ENCODE measurements at places on chromosomes 1 and 21.

DNA sequence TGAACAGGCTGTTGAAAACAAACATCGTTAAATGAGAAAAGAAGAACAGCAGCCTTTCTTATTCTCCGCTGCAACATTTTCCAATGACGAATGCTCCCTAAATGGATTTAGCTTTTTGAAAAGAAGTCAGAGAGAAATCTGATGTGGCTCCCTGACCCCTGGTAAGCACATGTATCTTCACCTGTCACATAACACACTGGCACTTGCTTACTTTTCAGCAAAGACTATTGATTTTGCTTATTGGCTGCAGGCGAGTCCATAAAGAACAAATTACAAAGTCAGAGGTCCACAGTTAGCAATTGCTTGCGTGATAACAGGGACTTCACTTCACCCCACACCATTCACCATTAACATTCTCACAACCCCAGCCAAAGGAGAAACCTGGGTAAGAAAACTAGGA is 362.8 kb downstream of the GPATCH2 start:
- no peak for DNase-seq

DNA sequence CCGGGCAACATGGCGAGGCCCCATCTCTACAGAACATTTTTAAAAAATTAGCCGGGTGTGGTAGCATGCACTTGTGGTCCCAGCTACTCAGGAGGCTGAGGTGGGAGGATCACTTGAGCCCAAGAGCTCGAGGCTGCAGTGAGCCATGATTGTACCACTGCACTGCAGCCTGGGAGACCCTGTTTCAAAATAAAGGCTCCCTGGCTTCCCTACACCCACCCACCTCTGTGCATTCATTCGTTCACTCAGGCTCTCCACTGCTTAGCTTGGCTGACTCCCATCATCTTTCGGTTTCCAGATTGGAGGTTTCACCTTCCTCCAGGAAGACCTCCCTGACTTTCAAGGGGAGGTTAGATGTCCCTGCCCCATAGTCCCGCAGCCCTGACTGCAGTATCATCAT is 14.2 kb downstream of the KIAA2013 start:
- no peak for DNase-seq

DNA sequence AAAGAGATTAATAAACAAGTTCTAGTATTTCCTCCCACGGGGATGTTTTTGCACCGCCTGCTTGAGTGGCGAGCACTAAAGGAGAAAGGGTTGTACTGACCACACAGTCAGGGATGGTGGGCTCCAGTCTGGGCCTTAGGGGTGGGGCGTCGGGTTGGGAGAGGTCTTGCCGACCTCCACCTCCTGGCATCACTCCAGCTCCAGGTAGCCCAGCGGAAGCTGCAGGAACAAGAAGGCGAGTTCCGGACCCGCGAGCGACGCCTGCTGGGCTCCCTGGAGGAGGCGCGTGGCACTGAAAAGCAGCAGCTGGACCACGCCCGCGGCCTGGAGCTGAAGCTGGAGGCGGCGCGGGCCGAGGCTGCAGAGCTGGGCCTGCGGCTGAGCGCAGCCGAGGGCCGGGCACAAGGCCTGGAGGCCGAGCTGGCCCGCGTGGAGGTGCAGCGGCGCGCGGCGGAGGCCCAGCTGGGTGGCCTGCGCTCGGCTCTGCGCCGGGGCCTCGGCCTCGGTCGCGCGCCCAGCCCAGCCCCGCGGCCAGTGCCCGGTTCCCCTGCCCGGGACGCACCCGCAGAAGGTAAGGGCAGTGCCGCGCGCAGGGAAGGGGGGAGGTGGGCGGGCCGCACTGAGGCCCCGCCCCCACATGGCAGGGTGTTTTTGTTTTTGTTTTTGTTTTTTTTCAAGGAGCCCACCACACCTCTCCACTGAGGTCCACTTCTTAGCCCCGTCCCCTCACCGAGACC is 19.7 kb downstream of the MFAP2 start:
- DNase-seq, result peak; percentile 62

DNA sequence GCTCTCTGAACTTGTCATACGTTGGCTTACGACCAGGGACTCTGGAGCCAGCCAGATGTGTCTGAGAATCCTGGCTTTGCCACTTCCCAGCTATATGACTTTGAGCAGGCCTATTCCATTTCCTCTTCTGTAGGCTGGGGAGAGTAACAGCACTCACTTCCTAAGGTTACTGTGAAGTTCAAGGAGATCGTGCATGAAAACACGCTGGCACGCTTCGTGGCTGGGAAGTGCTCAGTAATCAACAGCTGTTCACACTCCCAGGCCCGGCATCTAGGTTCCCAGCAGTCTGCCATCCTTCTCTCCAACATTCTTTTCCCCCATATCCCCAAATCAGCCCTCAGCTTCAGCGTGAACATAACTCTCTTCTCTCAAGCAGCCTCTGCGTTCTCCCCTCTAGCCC is 2.0 kb downstream of the ASCL5 start:
- DNase-seq, result peak; percentile 69

DNA sequence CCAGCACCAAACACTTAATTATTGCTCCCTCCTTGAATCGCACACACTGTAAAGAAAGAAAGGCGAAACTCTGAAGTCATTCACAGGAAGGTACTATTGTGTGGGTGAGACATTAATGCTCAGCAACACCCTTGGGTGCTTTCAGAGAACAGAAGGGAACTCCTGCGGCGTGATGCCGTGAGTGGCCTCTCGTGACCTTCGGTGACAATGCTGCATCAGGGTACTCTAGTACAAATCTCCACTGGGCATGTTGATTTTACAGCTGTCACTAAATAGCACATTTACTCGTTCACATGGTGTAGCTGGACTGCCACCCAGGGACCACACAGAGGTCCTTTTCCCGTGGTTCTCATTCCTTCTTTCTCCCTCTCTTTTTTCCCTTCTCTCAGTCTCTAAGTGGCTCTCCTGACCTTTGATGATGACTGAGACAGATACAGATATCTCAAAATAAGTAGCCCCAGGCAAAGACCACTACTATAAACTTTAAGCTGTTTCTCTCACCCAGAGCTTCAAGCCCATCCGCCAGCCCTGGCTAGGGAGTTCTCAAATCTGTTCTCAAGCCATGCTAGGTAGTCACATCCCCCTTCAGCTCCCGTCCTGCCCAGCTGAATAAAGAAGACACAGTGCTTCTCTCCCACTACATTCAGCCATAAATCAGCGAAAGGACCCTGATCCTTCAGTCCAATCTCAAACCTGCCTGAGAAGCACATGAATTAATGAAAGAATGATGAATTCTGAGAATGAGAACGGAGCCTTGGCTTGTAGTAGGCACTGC is 223.4 kb upstream of the FMN2 start:
- DNase-seq, result peak; percentile 17

DNA sequence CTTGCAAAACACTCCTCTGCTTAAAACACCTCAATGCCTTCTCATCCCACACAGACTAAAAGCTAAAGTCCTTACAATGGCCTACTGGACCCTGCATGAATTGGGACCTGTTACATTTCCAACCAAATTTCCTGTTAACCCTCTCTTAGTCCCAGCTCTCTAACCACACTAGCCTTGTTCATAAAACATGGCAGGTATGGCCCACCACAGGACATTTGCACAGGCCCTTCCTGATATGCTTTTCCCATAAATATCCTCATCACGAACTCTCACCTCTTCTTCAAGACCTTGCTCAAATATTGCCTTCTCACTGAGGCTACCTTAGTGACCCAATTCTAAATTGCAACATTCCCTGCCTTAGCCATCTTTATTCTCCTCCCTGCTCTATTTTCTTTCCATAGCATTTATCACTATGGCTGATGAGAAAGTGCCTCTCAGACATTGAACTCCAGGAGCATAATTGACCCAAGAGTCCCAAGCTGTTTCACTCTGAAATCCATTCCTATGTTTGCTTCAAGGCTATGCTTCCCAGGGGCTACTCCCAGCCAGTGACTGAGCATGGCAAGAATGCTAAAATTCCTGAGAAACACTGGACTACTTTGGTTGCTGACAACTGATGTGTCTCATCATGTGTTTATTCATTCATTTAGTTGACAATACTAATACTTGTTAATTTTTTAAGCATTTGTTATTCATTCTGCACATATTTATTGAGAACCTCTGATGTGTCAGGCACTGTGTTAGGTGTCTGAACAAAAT is 2.7 kb upstream of the PALMD start:
- DNase-seq, result peak; percentile 69

GRCh38 chr1:23343221-23344110 is 618 bp downstream of the HNRNPR start:
- peak; percentile 72 for DNase-seq

- DNase-seq, result no peak
Measured at GRCh38 chr1:199743227-199743626, 284.3 kb upstream of the NR5A2 start.

DNA sequence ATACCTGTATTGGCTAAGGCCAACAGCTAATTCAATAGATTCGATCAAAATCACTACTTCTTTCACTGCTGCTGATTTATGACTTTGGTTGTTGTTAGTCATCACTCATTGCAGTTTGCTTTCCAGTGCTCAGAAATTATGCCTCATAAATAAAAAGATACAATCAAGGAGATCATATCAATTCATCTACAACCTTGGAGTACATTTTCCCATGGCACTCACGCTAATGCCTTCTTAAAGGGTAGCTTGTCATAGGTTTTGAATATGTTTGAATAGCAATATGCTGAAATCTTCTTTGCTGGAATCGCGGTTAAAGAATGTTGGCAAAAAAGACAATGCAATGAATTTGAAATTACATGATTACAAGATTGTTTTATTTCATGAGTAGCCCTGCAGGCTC is 89.9 kb downstream of the KCTD3 start:
- DNase-seq, result no peak

- DNase-seq, result no peak
Measured at GRCh38 chr1:61190618-61191432, 108.5 kb downstream of the NFIA start.

DNA sequence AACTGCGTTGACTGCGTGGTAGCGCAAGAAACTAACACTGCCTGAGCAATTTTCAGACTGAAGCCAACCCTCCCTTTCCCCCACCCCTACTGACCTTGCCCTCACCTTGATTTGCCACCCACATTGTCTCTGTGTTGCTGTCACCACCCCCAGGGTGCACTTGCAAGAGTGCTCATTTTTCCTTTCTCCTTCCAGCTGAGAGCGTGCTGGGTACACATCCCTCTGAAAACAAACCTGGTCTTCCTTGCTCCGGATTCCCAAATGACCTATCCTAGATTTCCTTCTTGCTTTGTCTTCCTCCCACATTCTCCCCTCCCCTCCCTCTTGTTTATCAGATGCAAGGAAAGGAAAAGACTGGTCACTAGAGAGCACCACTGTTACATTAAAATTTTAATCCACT is 24.2 kb downstream of the MPZ start:
- DNase-seq, result no peak

DNA sequence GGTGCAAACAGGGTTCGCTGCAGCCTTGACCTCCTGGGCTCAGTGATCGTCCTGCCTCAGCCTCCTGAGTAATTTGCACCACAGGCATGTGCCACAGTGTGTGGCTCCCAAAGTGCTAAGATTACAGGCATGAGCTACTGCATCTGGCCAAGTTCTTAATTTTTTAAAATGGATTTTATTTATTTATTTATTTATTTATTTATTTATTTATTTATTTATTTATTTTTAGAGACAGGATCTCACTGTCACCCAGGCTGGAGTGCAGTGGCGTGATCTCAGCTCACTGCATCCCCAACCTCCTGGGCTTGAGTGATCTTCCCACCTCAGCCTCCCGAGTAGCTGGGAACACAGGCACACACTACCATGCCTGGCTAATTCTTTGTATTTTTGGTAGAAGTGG is 54.7 kb downstream of the KIF1B start:
- no peak for DNase-seq

DNA sequence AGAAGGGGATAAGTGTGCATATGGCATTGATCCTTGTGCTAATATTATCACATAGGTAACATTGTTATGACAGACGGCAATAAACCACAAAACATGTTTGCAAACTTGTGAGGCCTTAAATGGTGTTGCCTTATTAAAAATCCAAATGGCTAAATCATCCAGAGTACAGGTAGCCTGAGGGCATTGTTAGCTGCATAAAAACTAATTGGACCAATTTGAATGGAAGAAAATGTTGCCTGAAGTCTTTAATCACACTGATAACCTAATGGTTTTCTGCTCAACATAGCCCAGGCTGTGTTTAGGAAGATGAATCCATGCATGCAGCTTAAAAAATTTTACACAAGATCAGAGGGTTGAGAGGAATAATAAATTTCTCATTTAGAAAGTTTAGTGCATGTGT is 19.4 kb upstream of the LRRC53 start:
- no peak for DNase-seq

GRCh38 chr1:36322786-36323635 is 434 bp downstream of the EVA1B start:
- peak; percentile 42 for DNase-seq

DNA sequence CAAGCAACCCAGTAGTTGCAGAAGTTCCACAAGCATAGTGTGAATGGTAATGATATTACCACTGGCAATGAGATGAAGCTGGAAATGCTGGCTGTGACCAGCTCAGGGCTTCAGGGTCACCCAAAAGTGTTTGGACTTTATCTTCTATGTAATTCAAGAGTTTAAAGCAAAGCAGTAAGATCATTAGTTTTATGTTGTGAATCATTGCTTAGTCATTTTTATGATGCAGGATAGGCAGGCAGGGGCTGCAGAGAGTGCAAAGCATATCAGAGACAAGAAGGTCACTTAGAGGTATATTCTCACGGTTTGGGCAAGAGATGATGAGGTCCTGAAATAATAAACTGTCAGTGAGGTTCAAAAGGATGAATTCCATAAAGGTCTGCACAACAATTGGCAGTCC is 147.4 kb downstream of the OLFM3 start:
- DNase-seq, result no peak

DNA sequence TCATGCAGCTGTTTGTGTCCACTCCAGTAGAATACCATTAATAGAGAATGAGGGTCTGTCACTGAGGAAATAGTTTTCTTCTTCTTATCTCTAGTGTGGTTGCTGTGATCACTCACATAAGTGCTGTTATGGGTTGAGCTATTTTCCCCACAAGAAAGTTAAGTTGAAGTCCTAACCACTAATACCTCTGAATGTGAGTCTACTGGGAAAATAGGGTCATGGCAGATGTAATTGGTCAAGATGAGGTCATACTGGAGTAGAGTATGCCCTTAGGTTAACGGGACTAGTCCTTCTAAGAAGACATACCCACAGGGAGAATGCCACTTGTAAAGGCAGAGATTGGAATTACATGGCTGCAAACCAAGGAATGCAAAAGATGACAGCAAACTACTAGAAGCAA is 70.5 kb upstream of the COL24A1 start:
- DNase-seq, result peak; percentile 41

DNA sequence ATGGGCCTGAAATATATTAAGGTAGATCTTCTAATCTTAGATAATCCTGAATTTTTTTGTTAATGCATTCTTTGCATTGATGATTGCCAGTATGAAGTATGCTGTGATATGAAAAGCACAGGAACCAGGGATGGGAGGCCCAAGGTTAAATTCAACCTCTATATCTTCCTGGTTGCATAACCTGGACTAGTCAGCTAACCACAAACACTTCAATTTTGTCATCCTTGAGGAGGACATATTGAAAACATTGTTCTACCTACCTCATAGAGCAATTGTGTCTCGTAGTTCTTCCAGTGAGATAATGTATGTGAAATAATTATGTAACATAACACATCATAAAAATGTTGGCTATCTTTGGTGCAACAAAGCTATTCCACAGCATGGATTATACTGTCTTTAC is 25.6 kb downstream of the PDC start:
- no peak for DNase-seq

GRCh38 chr1:86708920-86709319 is 4.5 kb downstream of the SH3GLB1 start:
- peak; percentile 21 for DNase-seq

- no peak for DNase-seq
Measured at GRCh38 chr1:188427642-188428041, 1598.9 kb downstream of the PLA2G4A start.

GRCh38 chr21:33991133-33991532 is 75.5 kb upstream of the ATP5PO start:
- DNase-seq, result no peak
